ENCODE measurements at places on chromosomes 6 and 20.

GRCh38 chr6:75430631-75431325 is 62.8 kb downstream of the FILIP1 start:
- no peak for DNase-seq

DNA sequence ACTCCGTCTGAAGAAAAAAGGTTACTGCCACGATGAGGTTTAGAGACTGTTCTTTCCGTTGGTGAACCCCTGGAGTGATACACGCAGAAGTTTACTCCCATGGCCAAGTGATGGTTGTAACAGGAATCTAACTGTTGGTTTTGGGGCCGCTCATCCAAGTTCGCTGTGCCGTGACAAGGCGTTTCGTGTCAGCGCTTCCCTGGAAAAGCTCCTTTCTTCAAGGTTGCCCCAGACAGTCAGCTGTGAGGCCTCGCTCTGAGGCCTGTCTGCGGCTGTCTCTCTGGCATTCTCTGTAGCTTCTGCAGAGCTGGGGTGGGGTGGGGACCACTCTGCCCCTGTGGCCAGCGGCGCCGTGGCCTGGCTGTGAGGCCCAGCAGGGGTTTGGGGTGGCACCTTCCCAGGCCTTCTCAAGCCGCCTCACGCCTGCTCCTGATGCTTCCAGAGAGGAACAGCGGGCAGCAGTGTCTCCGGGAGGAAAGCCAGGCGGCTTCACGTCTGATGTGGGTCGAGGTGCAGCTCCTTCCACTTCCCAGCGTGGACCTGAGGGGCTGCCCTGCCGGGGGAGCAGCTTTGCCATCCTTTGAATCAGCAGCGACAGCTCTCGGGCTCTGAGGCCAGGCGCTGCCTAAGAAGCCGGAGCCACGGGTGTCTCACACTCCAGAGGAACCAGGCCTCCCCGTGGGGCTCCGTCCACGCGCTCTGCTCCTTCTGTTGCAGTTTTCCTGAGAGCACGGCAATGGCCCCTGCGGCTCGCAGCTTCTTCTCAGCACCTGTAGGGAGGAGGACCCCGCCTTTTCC is 76.2 kb downstream of the SMOC2 start:
- no peak for DNase-seq

DNA sequence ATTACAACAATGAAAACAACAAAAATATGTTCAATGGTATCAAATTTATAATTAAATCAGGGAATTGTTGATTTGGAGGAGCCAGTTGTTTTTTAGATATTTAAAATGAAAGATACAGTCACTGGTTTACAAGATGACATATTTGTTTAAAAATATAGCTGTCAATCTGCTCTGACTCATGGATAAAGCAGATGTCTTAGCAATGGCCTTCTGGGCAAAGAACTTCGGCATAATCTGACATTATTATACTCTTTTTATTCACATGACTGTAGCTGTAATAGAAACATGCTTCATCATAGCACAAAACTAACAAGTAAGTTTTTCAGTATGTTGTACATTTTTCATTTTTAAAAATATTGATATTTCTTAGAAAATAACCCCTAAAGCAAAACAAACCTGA is 267.4 kb downstream of the CENPW start:
- no peak for DNase-seq

DNA sequence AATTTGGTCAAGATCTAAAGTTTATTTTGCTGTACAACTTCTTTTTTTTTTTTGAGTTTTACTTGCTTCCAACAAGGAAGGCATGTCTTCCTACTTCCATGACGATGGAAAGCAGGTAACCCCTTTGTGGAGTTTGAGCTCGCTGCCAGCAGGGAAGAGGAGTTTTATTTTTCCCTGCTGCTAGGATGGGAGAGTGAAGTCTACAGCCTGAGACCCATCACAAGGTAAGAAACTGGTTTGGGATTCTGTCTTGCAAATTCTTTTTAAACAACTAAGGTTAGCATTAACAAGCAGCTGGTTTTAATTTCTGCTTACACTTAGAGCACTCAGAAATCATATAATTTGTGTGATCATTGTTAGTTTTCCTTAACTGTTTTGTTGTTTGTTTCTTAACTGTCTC is 108.0 kb upstream of the MAP3K4 start:
- no peak for DNase-seq

DNA sequence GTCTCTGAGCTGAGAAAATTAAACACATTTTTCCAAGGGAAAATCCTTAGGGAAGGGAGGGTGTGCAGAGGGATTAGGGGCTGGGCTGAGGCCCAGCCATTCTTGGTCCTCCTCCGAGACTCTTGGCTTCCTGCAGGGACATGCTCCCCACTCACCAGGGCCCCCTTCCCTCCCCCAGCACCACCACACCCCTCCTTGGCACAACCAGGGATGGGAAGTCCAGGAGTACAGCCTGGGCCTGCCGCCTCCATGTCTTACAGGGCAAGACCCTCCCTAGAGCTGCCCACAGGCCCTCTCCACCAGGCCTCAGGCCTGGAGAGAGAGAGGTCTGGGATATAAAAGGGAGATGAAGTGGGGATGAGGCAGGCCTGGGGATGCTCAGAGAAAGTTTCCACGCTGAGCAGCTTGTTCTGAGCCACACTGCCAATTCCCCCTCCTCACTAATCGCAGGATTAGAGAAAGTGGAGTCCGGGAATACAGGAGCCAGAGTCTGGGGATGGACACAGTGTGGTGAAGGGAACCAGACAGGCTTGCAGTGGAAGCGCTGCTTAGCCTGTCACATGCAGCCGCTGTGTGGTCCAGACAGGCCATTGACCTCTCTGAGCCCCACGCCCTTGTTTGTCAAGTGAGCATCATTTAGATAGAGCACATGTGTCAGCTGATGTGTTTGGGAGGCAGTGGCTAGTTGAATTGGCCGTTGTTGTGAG is 105.5 kb downstream of the MRPL14 start:
- no peak for DNase-seq

DNA sequence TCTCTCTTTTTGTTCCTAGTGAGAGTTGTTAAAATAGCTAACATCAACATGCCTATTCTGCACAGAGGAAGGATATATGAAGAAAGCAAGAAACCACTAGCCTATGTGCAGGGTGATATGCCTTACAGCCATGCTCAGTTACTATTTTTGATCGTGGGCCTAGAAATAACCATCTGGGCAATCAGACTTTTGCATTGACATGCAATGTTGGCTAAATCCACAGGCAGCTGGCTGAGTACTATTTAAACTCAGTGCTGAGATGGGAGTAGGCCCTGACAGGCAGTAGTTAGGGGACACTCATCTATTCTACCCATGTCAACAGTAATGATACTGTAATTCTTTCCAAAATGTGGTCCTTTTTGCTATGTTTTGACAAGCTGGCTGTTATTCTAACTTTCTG is 89.6 kb downstream of the HDGFL1 start:
- DNase-seq, result no peak

Measured in inflammatory macrophage treated with lipopolysaccharide for 1 hour (primary cell).